ENCODE measurements at places on chromosomes 2 and 18.
A peak's percentile ranks its signal among the peaks of the same experiment; 100 is the strongest.

DNA sequence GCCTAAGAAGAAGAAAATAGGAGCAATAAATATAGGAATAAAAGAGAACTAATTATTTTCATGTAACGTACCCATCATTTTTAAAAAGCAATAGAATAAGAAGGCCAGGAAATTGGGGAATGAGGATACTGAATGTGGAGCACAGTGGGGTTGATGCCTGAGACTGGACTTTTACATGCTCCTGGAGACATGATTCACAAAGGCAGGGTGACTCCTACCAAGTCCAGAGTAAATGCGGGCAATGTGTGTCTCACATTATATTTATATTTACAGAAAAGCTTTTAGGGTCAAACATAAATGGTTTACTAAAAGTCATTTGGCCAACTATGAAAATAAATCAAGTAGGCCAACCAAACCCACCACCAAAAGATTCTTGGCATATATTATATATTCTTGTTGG lies 87.9 kb upstream of the COL5A2 start:
- no peaks in the 10 kb centered on the region for H3K4me1 ChIP-seq
- DNase-seq: no peak
- peaks cover 25% of the 10 kb centered on the region for H3K36me3 ChIP-seq
- H3K4me3 ChIP-seq: no peak overlapping the region
- H3K27me3 ChIP-seq: no peaks in the 10 kb centered on the region

DNA sequence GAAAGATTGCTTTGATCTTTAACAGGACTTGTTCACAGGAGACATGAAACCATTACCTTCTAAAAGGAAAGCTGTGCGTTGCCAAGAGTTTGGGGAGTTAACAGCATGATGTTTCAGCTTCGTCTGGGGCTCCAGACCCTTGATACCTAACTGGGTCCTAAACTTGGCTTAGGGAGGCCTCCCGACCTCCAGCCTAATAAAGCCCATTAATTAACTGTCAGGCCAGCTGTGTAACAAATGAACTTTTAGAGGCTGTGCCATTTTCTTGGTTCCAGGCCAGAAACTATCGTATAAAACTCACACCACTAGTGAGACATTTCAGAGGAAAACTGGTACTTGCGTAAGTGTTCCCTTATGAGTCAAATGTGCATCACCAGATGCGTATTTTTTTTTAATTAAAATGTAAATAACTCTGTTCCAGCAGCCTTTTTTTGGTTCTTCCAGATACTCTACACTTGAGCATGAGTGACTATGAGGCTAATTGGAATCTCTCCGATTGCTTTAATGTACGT lies 236.5 kb downstream of the BCL2 start:
- no peak overlapping the region for H3K4me3 ChIP-seq
- H3K27me3 ChIP-seq: peaks cover 10% of the 10 kb centered on the region
- peaks cover 7% of the 10 kb centered on the region for H3K36me3 ChIP-seq
- peaks cover 6% of the 10 kb centered on the region for H3K4me1 ChIP-seq
- no peak overlapping the region for H3K27ac ChIP-seq
- no peak for DNase-seq

GRCh38 chr18:77063260-77063659 lies 69.3 kb downstream of the MBP start:
- H3K27ac ChIP-seq: no peak overlapping the region
- no peaks in the 10 kb centered on the region for H3K36me3 ChIP-seq
- H3K27me3 ChIP-seq: peaks cover 7% of the 10 kb centered on the region
- H3K4me3 ChIP-seq: no peak overlapping the region
- H3K4me1 ChIP-seq: peaks cover 38% of the 10 kb centered on the region
- no peak for DNase-seq

DNA sequence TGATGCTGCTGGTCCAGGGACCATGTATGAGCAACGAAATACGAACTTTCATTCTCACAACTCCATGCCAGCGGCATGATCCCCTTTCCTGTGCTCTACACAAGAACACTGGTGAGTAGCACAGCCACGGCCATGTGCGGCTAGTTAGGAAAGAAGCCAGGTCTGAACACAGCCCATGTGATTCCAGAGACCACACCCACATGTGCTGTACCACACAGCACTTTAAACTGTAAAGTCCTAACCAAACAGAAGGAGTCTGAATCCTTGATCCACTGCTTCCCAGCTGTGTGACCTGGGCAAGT lies 33.0 kb upstream of the ACAA2 start:
- peaks cover 29% of the 10 kb centered on the region for H3K4me1 ChIP-seq
- H3K4me3 ChIP-seq: no peak overlapping the region
- H3K27ac ChIP-seq: no peak overlapping the region
- no peaks in the 10 kb centered on the region for H3K36me3 ChIP-seq
- DNase-seq: no peak
- H3K27me3 ChIP-seq: no peaks in the 10 kb centered on the region

DNA sequence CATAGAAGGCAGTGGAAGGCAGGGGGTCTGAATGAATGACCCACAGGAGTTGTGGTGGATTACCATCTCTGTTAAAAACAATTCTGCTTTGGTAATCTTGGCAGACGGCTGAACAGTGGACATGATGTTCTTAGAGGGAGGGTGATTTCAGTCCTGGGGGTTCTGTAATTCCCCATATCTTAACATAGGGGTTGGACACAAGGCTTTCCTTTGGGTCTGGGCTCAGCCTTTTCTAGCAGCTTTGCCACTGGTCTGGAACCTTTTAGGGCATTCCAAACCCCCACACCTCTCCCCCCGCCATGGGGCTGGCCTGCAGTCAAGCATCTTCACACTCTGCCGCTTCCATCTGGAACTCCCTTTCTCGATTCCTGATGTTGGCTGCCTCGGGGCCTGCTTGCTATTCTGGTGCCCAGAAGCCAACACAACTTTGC lies 50.3 kb downstream of the RPL37A start:
- H3K4me3 ChIP-seq: no peak overlapping the region
- H3K27ac ChIP-seq: no peak overlapping the region
- no peaks in the 10 kb centered on the region for H3K36me3 ChIP-seq
- no peak for DNase-seq
- peaks cover 3% of the 10 kb centered on the region for H3K27me3 ChIP-seq

- no peaks in the 10 kb centered on the region for H3K4me1 ChIP-seq
- no peak overlapping the region for H3K27ac ChIP-seq
- no peak overlapping the region for H3K4me3 ChIP-seq
- DNase-seq: no peak
- H3K36me3 ChIP-seq: no peaks in the 10 kb centered on the region
Measured at GRCh38 chr2:189485146-189485545, 43.9 kb downstream of the WDR75 start.

DNA sequence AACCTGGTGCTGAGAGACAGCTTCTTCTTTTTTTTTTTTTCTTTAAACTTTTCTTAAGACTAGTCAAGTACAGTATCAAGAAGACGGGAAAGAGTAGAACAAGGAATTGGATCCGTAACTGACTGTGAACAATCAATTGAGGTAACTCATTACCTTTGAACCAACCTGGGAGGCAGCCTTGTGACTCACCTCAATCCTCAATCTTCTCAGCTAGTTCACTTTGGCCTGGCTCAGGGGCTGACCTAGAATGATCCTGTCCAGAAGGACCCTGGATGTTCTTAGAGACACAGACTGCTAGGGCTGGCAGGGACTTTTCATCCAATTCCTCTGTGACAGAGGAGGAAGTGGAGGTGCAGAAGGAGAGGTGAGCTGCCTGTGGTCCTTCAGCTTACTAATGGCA lies 1.5 kb upstream of the LTBP1 start:
- no peak for DNase-seq
- peaks cover 5% of the 10 kb centered on the region for H3K27me3 ChIP-seq
- peaks cover 26% of the 10 kb centered on the region for H3K4me1 ChIP-seq
- H3K36me3 ChIP-seq: peaks cover 5% of the 10 kb centered on the region

DNA sequence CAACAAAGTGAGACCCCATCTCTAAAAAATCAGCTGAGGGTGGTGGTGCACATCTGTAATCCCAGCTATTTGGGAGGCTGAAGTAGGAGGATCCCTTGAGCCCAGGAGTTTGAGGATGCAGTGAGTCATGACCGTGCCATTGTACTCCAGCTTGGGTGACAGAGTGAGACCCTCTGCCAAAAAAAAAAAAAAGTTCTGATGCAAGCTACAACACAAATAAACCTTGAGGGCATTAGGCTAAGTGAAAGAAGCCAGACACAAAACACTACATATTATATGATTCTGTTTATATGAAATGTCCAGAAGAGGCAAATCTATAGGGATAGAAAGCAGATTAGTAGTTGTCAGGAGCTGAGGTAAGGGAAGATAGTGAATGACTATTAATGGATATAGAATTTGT lies 13.0 kb downstream of the YWHAQ start:
- no peaks in the 10 kb centered on the region for H3K27me3 ChIP-seq
- peaks cover 28% of the 10 kb centered on the region for H3K4me1 ChIP-seq
- DNase-seq: no peak
- H3K27ac ChIP-seq: no peak overlapping the region

DNA sequence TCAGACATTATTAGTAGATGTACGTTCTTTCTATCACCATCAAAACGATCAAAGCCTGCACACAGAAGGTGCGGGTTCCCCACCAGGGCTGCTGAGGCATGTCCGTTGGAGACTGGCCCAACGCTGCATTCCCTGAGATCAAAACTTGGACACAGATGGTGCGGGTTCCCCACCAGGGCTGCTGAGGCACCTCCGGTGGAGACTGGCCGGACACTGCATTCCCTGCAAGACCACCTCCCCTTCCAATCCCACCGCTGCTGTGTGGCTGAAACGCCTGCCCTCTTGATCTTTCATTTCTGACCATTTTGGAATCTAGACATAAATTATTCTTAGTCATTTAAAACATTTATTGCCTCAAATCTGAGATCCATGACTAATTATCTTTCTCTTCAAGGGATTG lies 254.2 kb upstream of the SALL3 start:
- no peak overlapping the region for H3K4me3 ChIP-seq
- H3K4me1 ChIP-seq: peaks cover 37% of the 10 kb centered on the region
- H3K27ac ChIP-seq: no peak overlapping the region
- H3K36me3 ChIP-seq: no peaks in the 10 kb centered on the region
- no peak for DNase-seq

GRCh38 chr2:172177996-172178395 lies 75.3 kb upstream of the DLX2 start:
- H3K27ac ChIP-seq: no peak overlapping the region
- no peaks in the 10 kb centered on the region for H3K36me3 ChIP-seq

DNA sequence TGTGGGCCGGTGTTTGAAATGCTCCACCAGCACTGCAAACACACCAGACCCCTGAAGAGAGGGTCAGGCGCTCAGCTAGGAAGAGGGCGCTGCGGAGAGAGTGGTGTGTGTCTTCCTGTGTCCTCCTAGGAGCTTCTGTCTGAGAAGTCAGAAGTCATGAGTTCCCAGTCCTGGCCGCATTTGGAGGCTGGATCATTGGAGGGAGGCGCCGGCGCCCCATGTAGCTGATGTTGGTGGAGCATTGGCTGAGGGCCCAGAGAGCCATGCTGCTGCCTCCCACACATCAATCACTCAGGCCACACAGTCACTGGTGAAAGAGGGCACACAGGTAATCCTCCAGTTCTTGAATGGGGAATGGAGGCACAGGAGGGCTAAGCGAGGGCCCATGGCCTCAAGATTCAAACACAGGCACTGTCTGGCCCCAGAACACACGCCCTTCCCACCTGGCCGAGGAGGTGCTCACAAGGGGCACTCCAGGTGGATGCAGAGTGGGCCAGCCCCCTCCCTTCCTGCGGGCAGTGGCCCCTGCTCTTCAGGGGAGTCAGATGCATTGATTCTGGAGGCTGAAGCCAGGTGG lies 66.3 kb downstream of the RRM2 start:
- H3K4me3 ChIP-seq: no peak overlapping the region
- peaks cover 3% of the 10 kb centered on the region for H3K27me3 ChIP-seq
- DNase-seq: no peak

DNA sequence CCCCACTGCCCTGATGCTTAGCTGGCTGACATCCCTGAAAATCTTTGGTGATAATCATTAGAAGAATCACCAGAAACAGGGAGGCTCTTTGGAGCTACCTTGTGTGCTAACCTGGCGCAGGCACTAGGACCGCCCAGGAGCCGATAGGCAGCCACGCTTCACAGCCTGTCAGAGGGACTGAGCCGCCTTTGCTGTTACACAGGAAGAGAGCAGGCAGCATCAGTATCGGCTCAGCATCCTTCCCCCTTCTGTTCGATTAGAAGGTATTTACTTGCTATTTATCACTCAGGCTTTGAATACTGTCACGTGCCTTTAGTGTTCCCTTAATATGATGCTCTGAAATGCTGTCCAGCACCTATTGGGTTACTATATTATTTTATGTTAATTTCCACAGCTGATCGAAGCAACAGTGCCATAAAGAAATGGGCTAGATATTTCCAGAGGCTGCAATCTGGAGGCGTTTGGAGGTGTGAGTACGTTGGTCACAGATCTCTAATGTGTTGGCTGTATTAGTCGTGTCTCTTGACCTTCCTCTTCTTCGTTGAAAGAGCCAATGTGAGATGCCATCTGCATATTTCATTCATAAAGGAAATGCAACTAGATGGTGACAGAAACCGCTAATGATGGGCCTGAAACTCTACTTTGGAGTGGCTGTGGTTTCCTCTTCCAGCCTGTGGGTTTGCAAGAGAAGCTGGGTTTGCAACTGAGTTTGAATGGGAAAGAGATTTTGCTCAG lies 110.4 kb upstream of the RAB27B start:
- peak overlapping the region; percentile 48 for H3K4me3 ChIP-seq
- DNase-seq: peak; percentile 49
- H3K36me3 ChIP-seq: no peaks in the 10 kb centered on the region
- H3K27me3 ChIP-seq: peaks cover 11% of the 10 kb centered on the region
